ENCODE measurements at places on chromosomes 6 and 20.

DNA sequence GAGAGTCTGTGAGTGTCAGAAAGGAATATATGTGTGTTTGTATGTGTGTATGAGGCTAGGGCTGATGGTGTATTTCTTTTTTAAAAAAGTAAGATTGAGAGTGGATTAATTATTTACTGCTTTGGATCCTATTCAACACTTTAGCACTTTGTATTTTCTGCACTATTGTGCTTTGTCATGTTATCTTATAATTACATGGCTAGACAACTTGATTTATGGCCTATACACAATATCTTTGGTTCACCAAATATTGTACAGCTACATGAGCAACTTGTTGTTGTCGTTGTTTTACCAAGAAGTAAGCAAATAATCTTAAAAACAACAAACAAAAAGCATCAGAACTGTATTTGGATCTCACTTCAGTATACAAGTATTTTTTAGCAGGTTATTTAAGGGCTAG, 84.6 kb upstream of the TBX18 start:
- DNase-seq = no peak

- no peak for DNase-seq
Measured at GRCh38 chr20:32344835-32345506, 13.2 kb upstream of the ASXL1 start.

DNA sequence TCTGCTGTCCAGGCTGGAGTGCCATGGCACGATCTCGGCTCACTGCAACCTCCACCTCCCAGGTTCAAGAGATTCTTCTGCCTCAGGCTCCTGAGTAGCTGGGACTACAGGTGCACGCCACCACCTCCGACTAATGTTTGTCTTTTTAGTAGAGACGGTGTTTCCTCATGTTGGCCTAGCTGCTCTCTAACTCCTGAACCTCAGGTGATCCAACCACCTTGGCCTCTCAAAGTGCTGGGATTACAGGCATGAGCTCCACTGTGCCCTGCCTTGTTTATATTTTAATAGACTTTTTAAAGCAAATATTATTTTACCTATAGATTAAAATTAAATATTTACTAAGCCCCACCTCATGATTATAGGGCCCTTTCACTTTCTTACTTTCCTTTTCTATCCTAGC, 483.2 kb upstream of the EPHA7 start:
- no peak for DNase-seq

DNA sequence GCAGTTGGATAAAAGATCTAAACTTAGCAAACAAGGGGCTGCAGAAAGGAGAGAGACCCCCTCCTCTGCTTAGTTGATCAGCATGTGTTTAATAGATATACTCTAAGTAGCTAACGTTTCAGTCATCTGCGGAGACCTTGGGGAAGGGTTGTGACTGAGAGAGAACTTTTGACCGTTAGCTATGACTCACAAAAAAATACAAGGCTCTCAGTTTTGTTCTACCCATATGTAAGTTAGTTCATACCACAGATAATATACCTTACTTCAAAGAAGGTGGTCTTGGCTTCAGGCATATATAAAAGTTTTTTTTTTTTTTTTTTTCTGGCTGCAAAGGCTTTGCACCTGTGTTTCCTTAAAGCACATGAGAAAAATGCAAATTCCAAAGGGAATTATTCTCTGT, 258.9 kb downstream of the GJA1 start:
- no peak for DNase-seq

DNA sequence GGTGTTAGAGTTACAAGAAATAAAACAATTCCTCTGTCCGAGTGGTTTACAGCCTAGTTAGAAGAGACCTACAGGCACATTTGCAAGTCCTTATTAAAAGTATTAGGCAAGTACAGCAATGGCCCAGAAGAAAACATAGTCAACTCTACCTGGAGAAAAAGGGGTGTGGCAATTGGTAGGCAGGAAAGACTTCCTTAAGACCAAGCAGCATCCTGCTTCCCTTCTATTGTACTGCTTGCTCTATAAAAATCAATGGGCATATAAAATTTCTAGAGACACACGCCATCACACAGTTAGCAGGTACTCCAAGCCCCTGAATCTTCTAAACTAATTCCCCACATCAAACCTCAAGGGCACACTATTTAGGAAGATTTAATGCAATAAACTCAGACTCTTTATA, 185.6 kb downstream of the ATXN1 start:
- DNase-seq = no peak

DNA sequence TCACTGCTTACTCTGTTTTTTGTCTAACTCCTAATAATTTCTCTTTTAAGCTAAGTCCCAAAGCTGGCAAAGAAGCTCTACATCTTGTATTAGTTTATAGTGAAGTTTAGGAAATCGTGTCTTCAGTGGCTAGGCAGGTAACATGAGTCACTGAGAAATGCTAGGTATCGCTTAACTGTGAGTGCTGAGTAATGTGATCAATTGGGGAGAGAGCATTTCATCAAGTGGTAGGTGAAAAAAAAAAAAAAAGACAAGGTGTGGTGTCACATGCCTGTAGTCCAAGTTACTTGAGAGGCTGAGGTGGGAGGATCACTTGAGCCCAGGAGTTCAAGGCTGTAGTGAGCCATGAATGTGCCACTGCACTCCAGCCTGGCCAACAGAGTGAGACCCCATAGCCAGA, 125.3 kb downstream of the FAM83B start:
- DNase-seq = no peak

Measured in kidney (tissue), 22 donors.